Lung (tissue), 17 donors: ENCODE measurements at places on chromosomes 1 and 21. TPM values are rescaled to one million over a fixed set of nuclear protein-coding genes. Genes with fewer than 3 reads are reported as not detected.

The RORC gene
- total RNA-seq = 24.7 TPM

The SFT2D2 gene
- 58.4 TPM for total RNA-seq

DNA sequence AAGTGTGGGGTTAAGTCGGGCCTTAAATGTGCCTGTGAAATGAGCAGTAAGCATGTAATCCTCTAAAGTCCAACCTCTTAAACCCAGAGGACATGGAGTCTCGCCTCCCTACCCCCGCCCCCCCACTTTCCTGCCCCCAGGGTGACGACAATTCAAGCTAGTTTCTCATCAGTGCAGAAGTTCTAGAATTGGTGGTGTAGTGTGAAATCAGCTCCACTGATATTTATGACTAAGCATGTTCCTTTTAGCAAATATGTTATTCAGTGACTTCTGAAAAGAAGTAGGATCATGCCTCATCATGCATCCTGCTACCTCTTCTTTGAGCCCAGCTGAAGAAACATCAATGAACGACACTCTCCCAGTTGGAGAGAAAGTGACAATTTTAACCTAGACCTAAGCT is 2.6 kb upstream of the ABCB10 start:
- no peak for DNase-seq
- H3K4me1 ChIP-seq = peaks cover 10% of the 10 kb centered on the region
- no peaks in the 10 kb centered on the region for H3K27me3 ChIP-seq

GRCh38 chr1:221739018-221739676 is 2.7 kb downstream of the DUSP10 start:
- no peaks in the 10 kb centered on the region for H3K27me3 ChIP-seq
- peaks cover 16% of the 10 kb centered on the region for H3K4me1 ChIP-seq
- H3K4me3 ChIP-seq = no peak overlapping the region
- peaks cover 14% of the 10 kb centered on the region for H3K36me3 ChIP-seq
- DNase-seq = no peak
- no peak overlapping the region for H3K27ac ChIP-seq

DNA sequence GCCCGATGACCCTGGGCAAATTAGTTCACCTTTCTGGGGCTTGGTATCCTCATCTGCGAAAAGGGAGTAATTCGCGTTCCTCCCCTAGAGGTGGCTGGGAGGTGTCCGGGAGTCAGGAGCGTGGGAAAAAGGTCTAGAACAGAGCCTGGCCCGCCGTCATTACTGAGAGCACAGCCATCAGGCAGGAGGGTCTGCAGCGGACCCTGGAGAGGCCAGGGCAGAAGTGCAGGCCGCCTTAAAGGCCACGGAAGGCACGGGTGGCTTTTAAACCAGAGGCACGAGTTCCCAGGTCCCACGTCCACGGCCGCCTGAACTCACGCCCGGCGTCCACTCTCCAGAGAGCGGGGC is 850 bp downstream of the PANK4 start:
- H3K4me3 ChIP-seq = peak overlapping the region; percentile 94
- no peak for DNase-seq
- peak overlapping the region; percentile 54 for H3K27ac ChIP-seq
- H3K4me1 ChIP-seq = peaks cover 25% of the 10 kb centered on the region

DNA sequence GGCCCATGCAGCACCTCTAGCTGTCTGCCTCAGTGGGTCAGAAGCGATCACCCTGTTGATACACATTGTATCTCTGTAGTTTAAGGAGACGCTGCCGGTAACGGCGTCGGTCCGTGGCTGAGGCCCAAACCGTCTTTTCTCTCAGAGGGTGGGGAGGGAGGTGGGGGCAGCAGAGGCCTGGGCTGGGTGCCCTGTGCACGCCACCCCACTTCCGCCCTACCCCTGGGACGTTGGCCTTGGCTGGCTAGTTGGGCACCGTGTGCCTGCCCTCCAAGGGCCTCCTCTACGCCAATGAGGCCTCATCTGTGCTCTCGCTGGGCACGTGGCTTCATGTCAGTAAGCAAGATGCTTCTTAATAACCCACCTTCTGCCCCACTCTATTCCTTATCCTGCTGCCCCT is 9.4 kb downstream of the ZC3H12A start:
- H3K36me3 ChIP-seq = peaks cover 10% of the 10 kb centered on the region
- H3K27ac ChIP-seq = no peak overlapping the region

- peaks cover 4% of the 10 kb centered on the region for H3K4me1 ChIP-seq
- no peaks in the 10 kb centered on the region for H3K36me3 ChIP-seq
- no peak overlapping the region for H3K4me3 ChIP-seq
- DNase-seq = no peak
These were observed 123.9 kb upstream of the TMPRSS2 start for GRCh38 chr21:41631564-41632461.

DNA sequence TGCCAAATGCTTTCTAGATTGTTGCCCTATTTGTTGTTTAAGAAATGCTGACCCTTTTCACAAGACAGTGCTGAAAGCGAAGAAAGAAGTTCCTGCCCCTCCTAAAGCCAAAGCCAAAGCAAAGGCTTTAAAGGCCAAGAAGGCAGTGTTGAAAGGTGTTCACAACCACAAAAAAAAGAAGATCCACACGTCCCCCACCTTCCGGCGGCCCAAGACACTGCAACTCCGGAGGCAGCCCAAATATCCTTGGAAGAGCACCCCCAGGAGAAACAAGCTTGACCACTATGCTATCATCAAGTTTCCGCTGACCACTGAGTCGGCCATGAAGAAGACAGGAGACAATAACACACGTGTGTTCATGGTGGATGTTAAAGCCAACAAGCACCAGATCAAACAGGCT is 55.7 kb downstream of the PSMG1 start:
- no peak for DNase-seq
- no peak overlapping the region for H3K27ac ChIP-seq
- H3K27me3 ChIP-seq = no peaks in the 10 kb centered on the region
- no peaks in the 10 kb centered on the region for H3K36me3 ChIP-seq
- H3K4me1 ChIP-seq = peaks cover 5% of the 10 kb centered on the region
- no peak overlapping the region for H3K4me3 ChIP-seq

- no peak overlapping the region for H3K4me3 ChIP-seq
- H3K4me1 ChIP-seq = no peaks in the 10 kb centered on the region
- DNase-seq = no peak
- peak overlapping the region; percentile 14 for H3K27ac ChIP-seq
These were observed 9.8 kb upstream of the SLC19A1 start for GRCh38 chr21:45551783-45552695.
